ENCODE measurements at places on chromosomes 3 and 15.

DNA sequence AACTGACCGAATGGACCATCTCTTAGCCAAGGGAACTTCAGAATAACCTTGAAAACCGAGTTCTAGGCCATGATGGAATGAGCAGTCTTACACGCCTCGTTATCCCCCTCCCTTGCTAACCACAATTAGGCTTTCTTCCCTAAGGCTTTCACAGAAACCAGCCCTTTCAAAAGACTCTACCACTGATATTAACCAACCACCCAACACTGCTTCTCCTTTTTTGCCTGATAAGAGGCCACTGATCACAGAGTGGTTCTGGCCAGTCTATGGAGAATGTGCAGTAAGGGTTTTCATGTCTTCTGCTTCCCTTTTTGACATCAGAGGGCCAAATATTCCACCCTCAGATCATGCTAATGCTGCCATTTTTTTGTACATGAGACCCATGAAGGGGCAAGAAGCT lies 59.3 kb downstream of the MCF2L2 start:
- no peak for DNase-seq

GRCh38 chr3:188554404-188554803 lies 400.4 kb downstream of the LPP start:
- no peak for DNase-seq

DNA sequence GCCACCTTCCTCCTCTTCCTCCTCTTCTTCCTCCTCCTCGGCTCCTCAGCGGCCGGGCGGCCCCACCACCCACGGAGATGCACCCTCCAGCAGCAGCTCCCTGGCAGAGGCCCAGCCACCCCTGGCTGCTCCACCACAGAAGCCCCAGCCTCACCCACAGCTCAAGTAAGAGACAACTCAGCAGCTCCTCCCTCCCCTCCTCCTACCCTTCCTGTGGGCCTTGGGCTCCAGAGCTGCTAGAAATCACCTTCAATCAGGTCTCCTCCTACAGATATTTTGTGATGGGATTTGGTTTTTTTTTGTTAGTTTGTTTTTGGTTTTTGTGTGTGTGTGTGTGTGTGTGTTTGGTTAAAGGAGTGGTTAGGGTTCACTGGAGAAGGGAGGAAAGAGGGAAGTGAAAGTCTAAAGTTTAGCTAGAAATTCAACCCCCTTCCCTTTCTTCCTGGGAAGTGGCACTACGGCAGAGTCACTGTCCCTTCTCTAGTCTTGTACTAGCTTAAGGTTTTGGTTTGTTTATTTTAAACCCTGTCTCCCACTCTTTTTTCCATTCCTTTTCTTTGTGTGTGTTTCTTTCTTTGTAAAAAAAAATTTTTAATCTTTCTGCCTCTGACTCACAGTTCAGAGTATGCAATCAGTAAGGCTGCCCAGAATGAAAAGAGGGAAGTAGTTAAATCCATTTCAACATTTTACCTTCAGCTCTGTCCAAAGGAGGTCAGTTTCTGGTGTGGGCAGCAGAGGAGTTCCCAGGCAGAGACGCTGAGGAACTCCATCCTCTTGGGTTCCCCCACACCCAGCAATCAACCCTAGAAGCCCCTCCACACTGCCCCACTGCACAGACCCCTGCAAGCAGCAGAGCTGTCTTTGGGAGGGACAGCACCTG lies 29.0 kb upstream of the TIMP4 start:
- no peak for DNase-seq

- DNase-seq: no peak
Measured at GRCh38 chr15:35244227-35244626, 159.1 kb upstream of the NANOGP8 start.

- DNase-seq: no peak
Measured at GRCh38 chr3:72585966-72586365, 262.3 kb downstream of the SHQ1 start.

- DNase-seq: no peak
Measured at GRCh38 chr15:68794863-68795262, 25.8 kb downstream of the ANP32A start.

- no peak for DNase-seq
Measured at GRCh38 chr3:15342945-15343344, 10.6 kb upstream of the SH3BP5 start.

DNA sequence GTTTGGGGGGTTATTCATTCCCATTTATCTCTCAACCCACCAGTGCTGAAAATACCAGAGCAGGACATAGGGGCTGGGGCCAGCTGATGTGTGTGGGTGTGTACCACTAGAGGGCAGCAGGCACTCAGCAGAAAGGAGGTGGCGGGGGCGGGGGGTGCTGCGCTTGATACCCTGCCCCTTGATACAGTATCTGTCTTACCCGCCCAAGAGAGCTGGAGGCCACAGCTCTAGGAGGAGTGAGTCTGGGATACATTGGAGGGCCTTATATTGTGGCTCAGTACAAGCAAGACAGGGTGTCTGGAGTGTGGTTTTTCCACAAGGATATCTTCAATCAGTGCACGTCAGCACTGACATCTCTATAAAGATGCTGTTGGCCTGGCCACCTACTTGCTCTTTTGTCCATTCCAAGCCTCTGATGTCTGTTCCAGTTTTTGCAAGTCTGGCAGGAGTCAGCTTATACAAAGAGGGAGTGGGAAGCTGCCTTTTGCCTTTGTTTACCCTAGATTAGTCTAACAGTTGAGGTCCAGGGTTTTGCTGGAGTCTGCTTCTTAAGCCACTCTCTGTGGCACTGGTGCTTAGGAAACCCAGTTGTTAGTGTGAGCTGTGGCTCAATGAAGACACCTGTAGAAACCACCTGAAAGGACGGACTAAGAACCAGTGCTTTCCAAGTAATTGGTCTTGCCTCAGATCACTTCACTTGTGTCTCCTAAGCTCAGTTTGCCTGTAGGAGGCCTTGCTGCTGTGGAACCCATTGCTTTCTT lies 1.5 kb upstream of the RBM15B start:
- no peak for DNase-seq

DNA sequence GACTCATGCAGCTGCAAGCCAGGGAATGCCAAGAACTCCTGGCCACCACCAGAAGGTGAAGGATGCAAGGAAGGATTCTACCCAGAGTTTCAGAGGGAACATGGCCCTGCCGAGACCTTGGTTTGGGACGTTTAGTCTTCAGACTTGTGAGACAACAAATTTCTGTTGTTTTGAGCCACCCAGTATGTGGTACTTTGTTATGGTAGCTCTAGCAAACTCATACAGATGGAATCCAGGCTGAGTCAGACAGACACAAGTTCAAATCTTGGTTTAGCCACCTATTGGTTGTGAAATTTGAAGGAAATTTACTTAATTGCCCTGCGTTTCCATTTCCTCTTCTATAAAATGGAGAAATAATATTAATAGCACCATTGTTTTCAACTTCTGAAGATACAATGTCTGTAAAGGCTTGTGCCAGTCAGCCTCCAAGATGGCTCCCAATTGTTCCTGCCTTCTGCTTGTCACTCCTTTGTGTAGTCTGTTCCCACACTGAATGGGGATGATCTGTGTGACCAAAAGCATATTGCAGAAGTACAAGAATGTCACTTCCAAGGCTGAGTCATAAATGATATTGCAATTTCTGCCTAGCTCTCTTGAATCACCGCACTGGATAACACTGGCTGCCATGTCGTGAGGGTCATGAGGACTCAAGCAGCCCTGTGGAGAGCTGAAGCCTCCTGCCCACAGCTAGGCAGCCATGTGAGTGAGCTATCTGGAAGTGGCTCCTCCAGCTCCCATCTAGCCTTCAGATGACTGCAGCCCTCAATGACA lies 223.5 kb upstream of the PROK2 start:
- DNase-seq: no peak

- DNase-seq: no peak
Measured at GRCh38 chr3:149449799-149450198, 24.7 kb upstream of the TM4SF4 start.

DNA sequence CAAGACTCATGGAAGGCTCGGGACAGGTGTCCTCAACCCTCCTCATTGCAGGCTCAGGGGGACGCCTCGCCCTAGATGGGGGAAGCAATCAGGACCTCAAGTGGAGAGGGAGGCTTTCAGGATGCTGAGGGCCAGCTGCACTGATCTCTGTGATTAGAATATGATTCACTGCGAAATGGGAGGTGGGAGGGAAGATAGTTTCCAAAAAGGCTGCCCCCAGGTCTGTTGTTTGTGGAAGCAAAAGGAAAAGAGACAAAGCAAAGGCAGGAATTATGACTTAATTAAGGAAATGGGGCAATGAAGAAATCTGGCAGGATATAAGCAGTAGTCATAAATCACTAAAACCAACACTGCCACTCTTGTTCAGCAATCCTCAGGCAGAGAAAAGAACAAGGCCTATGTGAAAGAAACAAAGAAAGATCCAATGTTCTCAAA lies 85.6 kb upstream of the ABHD17C start:
- no peak for DNase-seq

- no peak for DNase-seq
Measured at GRCh38 chr15:96307856-96308394, 22.6 kb upstream of the NR2F2 start.

DNA sequence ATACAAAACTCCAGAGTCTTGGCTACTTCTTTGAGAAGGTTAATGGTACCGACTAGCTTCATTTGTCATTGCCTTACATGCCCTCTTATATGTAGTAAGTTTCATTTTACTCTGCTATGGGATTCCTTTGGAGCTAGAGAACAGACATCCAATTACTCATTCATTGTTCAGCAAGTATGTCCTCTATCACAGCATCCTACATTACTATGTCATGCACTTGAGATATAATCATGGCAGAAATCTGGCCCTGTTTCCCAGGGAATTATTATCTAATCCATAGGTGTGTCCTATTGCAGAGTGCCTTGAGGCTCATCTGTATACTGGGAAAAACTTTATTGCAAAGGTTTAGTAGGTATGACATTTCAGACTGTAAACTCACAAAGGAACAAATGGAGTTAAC lies 333.1 kb upstream of the NECTIN3 start:
- DNase-seq: no peak

DNA sequence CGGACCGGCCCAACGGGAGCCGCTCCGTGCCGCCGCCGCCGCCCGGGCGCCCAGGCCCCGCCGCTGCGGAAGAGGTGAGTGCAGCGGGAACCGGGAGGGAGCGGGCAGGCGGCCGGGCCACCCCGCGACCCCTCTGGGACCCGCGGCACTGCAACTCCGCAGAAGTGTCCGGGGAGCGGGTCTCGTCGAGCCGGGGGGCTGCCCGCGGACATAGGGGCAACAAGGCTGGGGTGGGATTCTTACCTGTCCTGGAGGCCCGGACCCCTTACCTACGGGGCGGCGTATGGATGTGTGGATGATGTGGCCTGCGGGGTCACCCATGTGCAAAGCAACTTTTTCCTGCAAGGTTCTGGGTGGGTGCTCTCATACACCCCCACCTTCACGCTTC lies 361 bp downstream of the SEMA3F start:
- DNase-seq: no peak

DNA sequence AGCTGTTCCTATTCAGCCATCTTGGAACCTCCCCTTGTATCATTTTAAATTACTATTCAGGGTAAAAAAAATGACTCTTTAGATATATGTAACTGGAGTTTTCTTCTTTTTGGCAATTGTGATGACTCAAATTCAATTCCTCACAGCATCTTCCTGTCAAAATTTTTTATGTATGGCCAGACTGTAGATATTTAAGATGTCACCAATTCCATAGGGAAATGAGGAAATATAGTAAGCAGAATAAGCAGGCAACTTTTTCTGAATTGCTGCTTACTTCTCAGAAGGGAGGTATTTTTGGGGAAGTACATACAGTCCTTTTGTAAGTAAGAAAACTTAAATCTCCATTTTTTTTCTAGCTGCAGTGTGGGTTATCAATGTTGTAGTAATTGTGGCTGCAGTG lies 28.8 kb downstream of the EAF2 start:
- no peak for DNase-seq
